Stimulated activated CD4-positive, alpha-beta T cell treated with anti-CD3 and anti-CD28 coated beads, Interleukin-2, amount 100 ng/mL, for 48 hours (primary cell): ENCODE measurements at places on chromosomes 6 and 20.

DNA sequence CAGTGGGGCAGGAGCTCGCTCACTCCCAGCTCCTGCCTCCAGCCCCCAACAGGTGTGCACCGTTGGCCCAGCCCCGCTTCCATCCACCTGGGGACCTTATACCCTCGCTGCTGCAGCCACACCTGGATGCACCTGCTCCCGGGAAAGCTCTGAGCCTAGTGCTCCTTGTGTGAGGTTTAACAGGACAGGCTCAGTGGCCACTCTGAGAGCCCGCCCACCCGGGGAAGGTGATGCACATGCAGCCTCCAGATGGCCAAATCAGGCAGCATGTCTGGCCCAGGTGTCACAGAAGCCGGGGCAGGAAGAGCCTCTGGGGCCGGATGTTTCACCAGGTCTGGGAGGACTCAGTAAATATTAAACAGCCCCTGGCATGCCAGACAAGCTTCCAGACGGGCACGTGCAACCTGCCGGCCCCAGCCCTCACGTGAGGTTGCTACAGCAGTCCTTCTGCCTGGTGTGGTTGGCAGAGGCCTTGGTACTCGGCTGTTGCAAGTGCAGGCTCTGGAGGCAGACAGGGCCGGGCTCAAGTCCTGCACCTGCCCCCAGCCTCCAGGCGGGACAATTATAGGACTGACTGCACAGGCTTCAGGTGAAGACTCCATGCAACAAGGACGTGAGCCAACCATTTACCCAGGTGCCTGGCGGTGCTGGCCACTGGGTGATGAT is 66.9 kb downstream of the RIPOR3 start:
- no peak for DNase-seq

GRCh38 chr20:23009636-23010035 is 25.5 kb upstream of the SSTR4 start:
- no peak for DNase-seq

DNA sequence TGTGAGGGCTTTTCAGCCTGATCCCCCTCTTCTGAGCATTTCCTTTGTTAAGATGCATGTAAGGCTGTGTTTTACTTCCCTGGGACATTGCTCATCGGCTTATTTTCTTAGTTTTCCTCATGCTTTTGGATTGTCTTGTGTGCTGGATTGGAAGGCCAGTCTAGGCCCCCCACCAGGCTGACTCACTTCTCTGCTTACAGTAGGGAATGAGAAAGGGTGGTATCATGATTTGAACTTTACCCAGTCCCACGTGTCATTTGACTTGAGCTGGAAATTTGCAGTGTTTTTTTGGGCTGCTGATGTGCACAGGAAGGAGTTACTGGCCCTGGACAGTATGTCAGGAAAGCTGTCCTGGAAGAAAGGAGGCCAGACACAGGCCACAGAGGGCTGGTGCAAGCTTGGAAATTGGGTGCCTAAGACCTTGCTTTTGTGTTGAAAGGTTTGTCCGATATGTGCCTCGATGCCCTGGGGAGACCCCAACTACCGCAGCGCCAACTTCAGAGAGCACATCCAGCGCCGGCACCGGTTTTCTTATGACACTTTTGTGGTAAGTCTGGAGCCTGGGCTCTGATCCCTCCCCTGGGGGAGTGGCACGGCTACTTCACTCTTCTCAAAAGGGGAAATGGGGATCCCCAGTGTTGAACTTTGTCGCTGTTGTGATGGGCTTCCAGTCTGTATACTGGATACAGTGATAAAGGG is 12.8 kb downstream of the RNF114 start:
- DNase-seq, result no peak

DNA sequence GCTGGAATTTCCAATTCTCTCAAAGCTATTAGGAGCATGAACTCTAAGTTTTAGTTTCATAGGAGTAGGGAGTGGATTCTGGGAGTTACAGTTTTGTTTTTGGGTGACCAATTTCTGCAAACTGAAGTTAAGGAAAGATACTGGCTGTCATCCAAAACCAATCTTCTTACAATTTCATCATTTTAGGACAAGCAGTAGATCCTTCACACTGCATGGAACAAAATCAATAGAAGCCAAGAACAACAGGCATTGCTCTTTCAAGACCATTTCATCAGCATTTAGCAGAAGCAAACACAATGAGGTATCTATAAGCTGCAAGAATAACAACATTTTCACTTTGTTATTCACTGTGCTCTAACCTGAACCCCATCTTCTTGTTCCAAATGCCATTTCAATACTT is 173.0 kb downstream of the GMDS start:
- DNase-seq, result no peak

DNA sequence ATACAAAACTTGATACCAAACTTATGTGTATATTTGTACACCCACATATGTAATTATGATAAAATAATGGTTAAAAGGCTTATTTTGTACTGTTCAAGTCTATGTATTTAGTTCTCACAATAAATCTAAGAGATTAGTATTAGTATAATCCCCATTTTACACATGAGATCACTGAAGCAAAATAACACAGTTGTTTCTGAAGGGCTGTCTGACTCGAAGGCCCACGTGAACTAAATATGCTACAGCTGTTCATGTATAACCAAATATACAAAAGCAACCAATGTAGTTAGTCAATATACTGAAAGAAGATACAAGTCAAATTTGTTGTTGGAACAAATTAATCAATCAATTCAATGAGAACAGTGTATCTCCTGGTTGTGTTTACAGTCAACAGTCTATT is 959.2 kb downstream of the EPHA7 start:
- no peak for DNase-seq

GRCh38 chr6:2485116-2485515 is 239.7 kb upstream of the GMDS start:
- DNase-seq, result no peak

- no peak for DNase-seq
These were observed 147.9 kb downstream of the RNGTT start for GRCh38 chr6:88815491-88815890.

GRCh38 chr20:49669601-49670189 is 44.0 kb downstream of the B4GALT5 start:
- no peak for DNase-seq

DNA sequence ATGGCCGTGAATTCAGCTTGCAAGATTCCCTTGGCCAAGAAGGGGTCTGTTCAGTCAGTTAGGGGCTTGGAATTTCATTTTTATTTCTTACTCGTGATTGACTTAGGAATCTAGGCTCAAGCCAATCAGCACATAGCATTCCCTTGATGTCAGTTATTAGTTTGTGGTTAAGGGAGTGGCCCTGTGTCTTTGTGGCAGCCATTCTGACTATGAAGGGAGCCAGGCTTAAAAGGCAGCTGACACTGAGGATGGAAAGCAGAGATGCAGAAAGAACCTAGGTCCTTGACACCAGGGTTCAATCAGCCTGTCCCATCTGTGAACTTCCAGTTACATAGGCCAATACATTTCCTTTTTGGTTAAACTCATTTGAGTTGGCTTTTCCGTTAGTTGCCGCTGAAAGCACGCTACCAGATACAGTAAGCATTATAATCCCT is 48.1 kb downstream of the MCUR1 start:
- DNase-seq, result no peak

GRCh38 chr6:11732036-11732631 is 46.5 kb downstream of the ADTRP start:
- peak; percentile 52 for DNase-seq

- DNase-seq, result no peak
These were observed 71.0 kb upstream of the SPACA1 start for GRCh38 chr6:87976616-87977015.

- no peak for DNase-seq
These were observed 41.0 kb downstream of the ZMYND8 start for GRCh38 chr20:47315339-47316056.

- DNase-seq, result no peak
These were observed 141.5 kb downstream of the VEGFA start for GRCh38 chr6:43911354-43912115.

DNA sequence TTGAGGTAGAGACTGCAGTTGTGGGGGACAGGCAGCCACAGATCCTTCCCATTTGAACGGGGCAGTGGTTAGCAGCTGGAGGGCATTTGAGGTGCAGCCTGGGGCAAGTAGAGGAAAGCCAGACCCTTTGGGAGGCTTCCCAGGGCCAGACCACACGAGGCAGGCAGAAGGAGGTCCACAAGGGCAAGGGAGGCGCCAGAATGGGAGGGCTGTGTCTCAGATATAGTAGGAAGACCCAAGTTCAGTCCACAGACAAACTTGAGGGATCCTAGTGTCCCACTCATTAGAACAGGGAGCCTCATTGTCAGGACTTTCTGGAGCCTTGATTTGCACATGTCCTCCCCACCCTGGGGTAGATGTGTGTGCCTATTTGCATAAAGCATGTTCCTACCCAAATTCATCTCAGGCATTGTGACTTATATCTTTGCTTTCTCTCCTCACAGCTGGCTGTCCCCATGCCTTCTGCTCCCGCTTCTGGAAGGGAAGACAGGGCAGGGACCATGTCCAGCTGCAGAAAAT is 166.0 kb downstream of the VEGFA start:
- DNase-seq, result no peak

GRCh38 chr6:127366282-127367022 is 23.0 kb upstream of the ECHDC1 start:
- DNase-seq, result no peak

- no peak for DNase-seq
These were observed 31.5 kb upstream of the TGM2 start for GRCh38 chr20:38196592-38196991.

GRCh38 chr20:45589725-45590124 is 10.6 kb upstream of the WFDC8 start:
- DNase-seq, result no peak

- DNase-seq, result no peak
These were observed 215.0 kb upstream of the SHLD1 start for GRCh38 chr20:5535125-5535756.

DNA sequence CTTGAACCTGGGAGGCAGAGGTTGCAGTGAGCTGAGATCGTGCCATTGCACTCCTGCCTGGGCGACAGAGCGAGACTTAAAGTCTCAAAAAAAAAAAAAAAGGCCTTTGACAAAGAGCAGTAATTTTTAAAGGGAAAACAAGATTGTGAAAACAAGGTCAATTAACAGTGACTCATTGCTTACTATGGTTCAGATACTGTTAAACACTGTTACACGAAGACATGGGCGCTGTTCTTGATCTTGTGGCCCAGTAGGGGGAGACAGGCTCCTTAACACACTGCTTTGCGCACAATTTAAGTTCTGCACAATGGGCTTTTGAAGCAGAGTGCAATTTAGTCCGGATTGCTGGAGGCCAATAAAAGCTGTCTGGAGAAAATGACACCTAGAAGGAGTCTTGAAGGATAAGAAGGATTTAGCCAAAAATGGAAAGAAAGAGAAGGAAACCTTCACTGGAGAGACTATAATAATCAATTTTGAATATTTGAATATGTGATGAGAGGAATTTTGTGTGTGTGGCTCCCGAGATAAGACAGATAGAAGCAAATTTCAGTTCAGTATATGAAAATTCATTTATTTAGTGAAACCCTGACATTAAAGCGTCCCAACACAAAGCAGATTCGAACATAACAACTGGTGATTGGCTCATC is 6.0 kb upstream of the LATS1 start:
- DNase-seq, result no peak

GRCh38 chr6:40744835-40745234 is 157.7 kb upstream of the LRFN2 start:
- no peak for DNase-seq

GRCh38 chr6:17932330-17932852 is 55.0 kb downstream of the KIF13A start:
- DNase-seq, result no peak

DNA sequence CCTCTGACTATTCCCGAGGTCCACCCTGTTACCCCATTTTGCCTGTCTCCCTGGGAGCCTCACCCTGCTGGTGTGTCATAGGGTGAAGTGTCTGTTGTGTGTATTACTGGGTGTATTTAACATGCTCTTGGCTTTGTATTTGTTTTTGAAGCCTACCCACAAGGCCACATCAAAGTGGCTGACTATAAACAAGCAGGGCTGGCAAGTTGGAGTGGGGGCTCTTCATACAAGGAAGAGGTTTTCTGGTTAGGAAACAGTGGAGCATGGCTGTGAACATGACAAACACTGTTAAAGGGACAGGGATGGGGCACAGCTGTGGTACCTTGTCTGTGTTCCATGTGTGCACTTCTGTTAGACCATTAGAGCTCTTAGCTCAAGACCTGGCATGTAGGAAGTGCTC is 26.3 kb downstream of the HECA start:
- no peak for DNase-seq

GRCh38 chr6:163404825-163405265 is 9.7 kb upstream of the QKI start:
- no peak for DNase-seq

DNA sequence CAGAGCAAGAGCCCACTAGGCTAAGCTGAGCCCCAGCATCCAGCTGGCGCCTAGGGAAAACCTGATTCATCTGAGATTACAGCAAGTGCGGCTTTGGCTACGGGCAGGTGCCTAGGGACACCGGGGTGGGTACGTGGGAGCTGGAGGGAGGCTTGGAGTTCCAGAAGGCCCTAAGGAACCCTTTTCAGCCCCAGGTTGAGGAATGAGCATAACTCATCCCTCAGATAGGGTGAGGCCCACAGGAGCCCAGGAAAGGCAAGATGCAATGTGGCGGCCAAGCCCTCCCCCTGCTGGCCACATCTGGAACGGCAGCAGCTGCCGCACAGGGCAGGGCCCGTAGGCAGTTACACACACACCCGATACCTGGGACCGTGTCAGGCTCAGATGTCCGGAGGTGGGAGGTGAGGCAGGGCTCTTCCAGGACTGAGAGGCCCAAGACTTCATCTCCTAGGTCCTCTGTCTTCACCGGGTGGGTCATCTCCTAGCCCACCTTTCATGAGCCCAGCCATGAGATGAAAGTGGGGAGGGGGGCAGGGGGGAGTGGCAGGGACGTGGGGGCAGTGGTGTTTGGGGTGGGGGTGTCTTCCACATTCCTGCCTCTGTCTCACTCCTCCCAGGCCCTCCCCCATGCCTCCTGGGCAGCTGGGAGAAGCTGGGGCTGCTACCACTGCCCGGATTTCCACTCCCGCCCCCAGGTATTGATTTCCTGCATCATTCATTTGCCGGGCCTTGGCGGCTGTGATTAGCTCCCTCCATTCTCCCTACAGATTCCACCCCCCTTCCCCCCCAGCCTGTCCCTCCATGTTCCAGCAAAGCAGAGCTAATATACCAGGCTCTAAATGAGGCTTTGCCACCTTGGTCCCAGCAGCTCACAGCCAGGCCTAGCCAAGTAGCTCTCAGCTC is 5.5 kb downstream of the MDGA1 start:
- DNase-seq, result peak; percentile 84

DNA sequence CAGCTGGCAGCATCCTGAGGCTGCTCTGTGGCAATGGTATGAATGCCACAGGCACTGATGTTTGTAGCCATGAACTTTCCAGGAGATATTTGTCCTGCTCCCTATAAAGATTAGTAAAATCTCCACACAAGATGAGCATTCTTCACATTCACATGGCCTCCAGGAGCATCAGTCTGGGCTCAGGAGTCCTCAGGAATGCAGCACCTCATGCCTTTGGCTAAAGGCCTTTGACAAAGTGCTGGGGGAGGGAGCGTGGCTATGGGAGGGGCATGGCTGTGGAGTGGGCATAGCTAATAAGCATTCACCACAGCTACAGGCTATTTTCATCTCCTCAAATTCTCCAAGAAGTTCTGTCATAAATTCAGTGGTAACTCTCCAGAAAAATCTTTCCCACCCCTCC is 90.5 kb upstream of the LY86 start:
- DNase-seq, result no peak

- no peak for DNase-seq
These were observed 196.8 kb downstream of the SMOC2 start for GRCh38 chr6:168637834-168638233.
